ENCODE measurements at places on chromosomes 3 and 15.

GRCh38 chr3:42712344-42712648 lies 9.7 kb upstream of the HHATL start:
- DNase-seq = no peak

DNA sequence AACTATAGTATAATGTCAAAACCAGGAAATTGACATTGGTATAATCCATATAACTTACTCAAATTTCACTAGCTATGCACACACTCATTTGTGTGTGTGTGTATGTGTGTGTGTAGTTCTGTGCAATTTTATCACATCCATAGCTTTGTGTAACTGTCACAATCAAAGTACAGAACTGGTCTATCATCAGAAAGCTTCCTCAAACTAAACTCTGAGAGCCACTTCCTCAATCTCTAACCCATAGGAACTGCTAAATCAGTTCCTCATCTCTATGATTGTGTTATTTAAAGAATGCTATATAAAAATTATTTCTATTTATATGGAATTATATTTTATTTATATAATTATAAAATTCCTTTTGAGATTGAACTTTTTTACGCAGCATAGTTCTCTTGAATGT lies 18.1 kb downstream of the LNP1 start:
- DNase-seq = no peak

DNA sequence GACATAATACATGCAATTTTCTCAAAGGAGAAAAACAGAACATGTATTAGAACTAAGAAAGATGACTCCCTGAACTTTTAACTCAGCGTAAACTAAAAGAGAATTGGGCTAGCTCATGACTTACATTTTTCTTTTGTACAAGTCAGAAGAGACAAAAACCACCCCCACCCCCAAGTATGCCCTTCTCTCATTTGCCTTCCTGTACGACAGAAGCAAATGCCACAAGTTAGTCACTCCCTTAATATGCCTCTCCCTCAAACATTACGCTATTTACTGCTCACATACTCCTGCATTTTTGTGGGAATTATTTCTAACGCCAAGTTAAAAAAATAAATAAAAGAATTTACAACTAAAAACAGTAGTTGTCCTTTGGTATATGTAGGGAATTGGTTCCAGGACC lies 22.0 kb downstream of the CPEB1 start:
- DNase-seq = no peak

- no peak for DNase-seq
These were observed 70.0 kb downstream of the CFAP20DC start for GRCh38 chr3:58979840-58980239.

DNA sequence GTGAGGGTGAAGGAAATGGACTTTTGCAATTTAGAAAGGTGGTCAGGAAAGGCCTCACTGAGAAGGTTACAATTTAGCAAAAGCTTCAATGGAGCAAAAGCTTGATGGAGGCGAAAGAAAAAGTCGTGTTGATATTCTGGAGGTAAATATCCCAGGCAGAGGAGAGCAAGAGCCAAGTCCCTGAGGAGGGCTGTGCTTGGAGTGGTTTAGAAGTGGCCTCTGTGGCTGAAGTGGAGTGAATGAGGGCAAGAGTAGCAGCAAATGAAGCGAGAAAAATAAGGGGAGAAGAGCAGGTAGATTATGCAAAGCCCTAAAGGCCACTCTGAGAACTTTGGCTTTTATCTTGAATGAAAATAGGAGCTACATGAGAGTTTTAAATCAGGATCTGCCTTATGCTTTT lies 54.1 kb downstream of the GUCA1C start:
- no peak for DNase-seq

- DNase-seq = no peak
These were observed 135.5 kb upstream of the RARB start for GRCh38 chr3:25292595-25292994.

DNA sequence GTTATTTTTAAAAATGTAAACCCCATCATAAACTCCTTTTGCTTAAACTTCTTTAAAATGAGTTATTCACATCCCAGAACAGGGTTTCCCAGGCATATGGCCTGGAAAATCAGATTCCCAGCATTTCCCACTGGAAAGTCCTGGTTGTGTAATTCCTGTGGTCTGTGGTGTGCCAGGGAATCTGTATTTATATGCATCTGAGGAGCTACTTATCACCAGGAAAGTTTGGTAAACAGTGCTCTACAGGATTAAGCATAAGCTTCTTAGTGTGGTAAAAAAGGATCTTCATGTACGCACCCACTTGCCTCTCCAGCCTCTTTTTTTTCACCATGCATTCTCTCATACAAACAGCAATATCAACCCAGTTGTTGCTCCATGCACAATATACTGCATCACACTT lies 28.2 kb downstream of the MEIS2 start:
- DNase-seq = no peak

DNA sequence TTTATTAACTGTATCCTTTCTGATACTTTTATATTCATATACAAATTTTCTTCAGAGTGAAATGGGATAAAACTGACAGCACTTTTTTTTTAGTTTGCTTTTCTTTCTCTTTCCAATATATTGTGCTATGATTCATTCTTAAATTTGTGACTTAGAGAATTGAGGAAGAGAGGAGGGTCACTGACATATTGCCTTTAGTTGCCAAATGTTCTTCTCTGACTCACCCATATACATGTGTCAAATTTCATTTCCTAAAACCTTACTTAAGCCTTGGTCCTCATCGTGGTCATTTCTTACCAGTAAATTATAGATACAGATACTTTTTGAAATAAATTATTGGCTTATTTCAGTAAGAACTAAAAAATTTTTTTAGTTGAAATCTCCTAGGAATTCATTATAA lies 53.9 kb downstream of the CLASP2 start:
- peak; percentile 58 for DNase-seq

DNA sequence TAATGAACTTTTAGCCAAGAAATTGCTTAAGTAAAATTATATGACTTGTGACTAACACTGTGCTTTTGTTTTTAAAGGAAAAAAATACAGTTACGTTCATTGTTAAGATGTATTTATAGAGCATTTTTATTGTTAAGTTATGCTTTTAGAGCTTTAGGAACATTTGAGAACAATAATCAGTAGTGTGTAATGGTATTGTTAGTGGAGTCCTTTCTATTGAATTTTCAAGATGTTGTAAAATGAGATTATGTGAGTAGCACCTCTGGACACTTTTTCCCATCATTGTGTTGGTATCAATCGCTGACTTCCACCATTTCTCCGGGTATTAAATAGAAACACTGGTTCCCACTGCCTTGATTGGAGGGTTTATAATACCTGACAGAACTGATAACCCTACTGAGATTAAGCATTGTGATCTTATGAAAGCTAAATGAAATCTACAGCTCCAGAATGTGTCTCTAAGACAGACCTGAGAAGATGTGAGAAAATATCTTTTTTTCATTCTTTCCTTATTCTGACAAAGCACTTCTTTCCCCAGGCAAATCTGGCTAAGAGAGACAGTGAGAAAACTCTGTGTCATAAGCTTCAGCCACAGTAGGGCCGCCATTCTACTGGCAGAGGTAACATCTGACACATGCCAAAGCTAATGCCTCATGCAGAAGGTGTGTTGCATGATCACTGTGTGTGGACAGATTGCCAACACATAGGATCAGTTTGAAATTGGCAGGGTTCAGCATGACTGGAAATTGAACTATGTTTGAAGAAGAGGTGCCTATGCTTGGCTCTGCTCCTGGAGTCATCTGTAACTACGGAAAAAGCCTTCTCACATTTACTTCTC lies 610.8 kb downstream of the MECOM start:
- no peak for DNase-seq

GRCh38 chr3:175748087-175748730 lies 889.1 kb downstream of the NAALADL2 start:
- DNase-seq = no peak

DNA sequence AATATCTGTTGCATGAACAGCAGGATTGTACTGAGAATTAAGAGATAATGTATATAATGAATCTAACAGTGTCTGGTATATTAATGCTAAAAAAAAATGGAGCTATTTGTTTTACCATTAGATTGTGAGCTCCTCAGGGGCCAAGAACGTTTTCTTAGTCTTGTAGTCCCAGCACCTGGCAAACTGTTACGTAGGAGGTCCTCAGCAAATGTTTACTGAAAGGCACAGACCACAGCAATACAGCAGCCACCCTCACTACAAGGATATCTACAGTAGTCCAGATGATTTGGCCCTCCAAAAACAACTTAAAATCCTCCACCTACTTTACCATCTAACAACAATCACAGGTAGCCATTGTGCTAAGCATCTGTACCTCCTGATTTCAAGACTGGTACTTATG lies 59.7 kb downstream of the MSL2 start:
- DNase-seq = no peak

GRCh38 chr3:105284876-105285275 lies 81.8 kb upstream of the ALCAM start:
- no peak for DNase-seq

DNA sequence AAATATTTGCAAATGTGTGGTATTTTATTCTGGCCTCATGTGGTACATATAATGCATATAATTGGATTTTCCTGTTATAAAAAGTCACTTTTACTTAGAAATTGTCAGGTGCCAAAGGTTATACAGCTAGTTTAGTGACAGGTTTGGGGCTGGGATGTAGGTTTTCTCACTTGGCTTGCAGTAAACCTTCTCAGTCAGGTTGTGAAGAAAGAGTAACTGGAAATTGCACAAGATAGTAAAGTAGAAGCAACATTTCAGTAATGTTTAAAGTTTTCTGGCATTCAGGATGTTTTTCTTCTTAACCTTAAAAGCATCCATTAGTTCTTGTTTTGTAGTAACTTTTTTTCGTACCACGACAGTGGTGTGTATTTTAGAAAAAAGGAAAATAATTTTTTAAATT lies 53.9 kb downstream of the MEF2A start:
- DNase-seq = no peak

DNA sequence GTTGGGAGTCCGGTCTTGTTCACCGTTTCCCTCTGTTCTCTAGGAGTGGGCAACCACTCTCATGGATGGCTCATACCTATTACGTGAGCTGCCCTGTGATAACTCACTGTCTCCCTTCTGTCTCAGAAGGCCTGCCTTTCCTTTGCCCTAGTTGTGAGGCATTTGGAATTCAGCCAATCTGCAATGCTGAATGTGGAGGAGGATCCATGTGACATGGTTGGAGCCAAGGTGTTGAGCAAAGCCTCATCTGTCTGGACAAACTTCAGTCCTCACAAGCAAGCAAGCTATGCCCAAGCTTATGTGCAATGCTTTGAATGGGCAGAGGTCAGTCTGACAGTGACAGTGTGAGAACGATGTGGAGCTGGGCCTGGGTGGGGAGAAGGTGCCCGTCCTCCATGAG lies 37.8 kb upstream of the ATP10A start:
- DNase-seq = no peak

GRCh38 chr3:106629215-106629832 lies 747.9 kb upstream of the CCDC54 start:
- no peak for DNase-seq
